ENCODE measurements at places on chromosomes 11 and 22.

DNA sequence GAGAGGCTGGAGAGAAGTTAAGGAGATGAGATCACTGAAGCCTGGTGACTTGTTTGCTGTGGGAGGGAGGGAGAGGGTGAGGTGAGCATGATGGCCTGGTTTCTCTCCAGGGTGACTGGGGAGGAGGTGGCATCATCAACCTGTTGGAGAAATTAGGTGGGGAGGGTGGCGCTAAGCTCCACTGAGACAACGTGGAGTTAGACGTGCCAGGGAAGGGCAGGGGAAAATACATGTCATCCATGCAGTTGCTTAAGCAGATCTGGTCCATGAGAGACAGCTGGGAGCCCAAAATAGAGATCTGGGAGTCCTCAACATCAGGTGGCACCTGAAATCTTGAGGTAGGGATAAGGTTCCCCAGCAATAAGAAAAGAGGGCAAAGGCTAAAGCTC is 9.3 kb upstream of the MAFF start:
- DNase-seq: no peak

- no peak for DNase-seq
These were observed 13.7 kb downstream of the PDHX start for GRCh38 chr11:34929794-34930763.

DNA sequence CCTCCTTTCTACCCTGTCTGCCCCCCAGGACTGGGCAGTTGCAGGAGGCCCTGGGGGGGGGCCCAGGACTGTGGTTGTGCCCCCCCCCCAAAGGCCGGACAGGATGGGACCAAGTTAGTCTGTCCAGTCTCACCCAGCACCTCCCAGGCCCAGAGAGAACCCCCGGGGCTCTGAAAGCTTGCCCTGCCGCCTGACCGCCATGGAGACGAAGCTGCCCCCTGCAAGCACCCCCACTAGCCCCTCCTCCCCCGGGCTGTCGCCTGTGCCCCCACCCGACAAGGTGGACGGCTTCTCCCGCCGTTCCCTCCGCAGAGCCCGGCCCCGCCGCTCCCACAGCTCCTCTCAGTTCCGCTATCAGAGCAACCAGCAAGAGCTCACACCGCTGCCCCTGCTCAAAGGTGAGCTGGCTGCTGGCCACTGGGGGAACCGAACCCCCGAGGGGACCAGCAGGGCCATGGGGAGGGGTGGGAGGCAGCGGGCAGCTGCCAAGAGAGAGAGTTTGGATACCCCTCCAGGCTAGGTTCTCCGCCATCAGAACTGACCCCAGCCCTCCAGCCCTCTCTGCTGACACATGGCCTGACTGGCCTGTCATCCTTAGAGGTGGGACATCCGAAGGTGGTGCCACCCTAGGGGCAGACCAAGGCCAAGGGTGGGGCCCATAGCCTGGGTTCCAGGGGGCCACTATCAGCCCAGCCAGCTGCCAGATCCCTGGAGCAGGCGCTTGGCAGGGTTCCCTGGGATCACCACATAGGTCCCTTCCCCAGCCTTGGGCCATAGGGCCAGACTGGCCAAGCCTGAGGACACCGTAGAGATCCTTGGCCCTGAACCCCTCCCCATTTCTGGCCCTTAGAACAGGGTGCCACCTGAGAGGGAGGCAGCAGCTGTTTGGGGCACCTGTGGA is 1.3 kb downstream of the PPP2R5B start:
- no peak for DNase-seq

DNA sequence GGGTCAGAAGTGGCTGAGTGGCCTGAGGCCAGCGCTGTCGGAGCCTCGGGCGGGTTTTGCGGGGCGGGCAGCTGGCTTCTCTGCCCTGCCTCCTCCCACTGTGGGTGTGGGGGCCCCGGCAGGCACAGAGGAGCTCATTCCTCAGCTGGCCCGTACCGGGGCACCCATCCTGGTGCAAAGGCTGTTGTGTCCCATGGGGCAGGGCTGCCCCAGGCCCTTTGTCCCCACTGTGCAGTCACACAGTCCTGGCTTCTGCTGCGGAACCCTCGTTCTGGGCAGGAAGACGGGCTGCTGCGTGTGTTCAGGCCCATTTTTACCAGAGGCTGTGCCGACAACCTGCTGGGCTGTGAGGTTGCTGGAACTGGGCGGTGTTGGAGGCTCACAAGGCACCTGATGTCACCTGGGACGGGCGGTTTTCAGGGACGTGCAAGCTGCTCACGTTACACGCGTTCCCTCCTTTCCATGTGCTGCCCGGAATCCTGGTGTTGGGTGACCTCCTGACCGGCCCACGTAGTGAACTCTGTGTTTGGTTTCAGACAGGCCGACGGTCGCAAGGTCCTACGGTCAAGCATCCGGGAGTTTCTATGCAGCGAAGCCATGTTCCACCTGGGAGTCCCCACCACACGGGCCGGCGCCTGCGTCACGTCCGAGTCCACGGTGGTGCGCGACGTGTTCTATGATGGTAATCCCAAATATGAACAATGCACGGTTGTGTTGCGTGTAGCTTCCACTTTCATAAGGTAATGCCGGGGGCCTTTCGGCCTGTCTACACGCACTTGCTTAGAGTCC is 5.2 kb downstream of the SELENOO start:
- DNase-seq: no peak

DNA sequence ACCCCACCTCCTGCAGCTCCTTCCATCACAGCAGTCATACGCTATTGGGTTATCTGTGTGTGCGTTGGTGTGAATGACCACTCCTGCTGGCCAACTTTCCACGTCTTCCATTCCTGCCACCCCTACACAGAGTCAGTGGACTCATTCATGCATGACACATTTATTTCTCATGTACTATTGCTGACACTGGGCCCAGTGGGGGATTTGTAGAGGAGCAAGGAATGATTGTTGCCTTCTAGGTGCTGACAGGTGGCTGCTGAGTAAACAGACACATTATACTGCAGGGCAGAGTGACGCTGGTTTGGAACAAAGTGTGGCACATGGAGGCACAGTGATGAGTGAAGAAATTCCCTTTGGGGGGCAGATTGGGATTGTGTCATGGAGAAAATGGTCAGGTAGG is 113.9 kb downstream of the CCDC81 start:
- DNase-seq: no peak

- DNase-seq: no peak
These were observed 690 bp downstream of the CKAP5 start for GRCh38 chr11:46845440-46845739.

DNA sequence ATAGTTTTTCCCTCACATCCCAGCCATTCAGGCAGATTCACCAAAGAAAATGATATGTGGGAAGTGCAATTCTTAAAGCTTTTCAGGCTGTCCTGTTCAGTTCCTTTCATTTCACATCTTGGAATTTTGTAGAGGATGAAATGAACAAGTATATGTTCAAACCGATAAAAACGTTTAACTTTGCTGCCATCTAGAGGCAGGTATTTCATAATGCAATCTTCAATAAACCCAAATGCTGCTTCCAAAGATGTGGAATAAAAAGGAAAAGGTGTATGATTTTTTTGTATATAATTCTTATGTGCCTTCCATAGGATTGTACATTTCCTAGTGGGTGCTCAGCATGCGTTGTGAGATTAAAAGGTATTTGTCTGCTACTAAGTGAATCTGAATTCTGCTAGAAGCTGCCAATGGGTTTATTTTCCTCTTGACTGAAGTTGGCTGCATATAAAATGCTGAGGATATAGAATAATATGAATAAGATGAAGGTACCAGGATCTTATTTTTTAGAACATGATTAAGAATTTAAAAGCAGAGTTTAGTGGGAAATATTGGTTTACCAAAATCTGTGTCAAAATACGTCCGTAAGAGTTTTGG is 199.3 kb downstream of the PGR start:
- DNase-seq: no peak

DNA sequence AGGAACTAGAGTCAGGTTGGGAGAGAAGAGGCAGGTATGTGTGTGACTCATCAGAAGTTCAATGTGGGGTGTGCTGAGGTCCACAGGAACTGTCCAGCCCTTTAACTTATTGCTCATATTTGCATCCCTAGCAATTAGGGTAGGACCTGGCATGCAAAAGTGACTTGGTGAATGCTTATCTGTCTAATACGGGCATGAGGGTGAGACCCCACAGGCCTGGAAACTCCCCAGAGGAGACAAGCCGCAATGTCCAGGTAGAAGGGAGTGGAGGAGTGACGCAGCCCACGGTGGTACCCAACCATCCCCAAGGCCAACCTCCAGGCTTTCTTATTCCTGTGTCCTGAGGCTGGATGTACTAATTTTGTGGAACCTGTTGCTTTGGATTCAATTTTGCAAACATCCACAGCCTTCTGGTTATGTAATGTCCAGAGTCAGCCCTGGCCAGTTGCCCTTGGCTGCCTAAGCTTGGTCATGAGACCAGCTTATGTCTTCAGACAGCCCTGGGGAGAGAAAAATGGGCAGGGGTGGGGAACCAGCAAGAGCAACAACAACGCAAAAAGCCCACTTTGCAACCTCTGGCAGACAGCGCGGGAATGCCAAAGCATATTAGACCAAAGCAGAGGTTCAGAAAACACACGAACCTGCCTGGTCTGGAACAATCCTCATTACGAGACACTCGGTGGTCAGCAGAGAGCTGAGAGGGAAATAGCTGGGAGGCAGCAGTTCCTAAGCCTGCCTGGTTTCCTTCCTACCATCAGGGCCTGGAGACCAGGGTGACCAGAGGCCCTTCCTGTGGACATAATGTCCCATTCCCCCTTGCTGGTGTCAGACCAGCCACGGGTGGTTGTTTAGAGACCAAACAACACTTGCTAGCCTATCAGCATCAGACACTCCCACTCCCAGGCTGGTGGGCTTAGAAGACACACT is 49.3 kb downstream of the TIMP3 start:
- DNase-seq: no peak

- no peak for DNase-seq
These were observed 60.6 kb downstream of the MICAL2 start for GRCh38 chr11:12170984-12171383.

- DNase-seq: no peak
These were observed 33.5 kb upstream of the FCHSD2 start for GRCh38 chr11:73175551-73176144.

DNA sequence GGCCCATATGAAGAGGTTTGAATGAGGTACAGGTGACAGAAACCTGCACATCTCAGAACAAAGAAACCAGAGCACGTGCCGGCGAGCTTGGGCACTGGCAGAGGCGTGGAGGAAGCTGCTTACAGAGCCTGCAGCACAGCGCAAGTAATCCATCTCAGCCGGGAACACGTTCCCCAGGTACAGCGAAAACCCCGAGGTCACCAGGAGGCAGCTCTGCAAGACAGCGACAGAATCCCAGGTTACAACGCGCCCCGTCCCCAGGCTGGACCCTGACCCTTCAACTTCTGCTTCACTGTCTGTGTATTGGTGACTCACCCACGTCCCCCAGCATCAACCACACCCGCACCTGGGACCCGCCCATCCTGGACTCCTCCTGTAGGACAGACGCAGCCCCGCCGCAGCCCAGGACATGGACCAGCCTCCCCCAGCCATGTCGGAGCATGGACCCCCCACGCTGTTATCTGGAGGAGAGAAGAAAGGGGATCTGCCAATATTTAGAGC is 2.2 kb downstream of the MLC1 start:
- DNase-seq: no peak

DNA sequence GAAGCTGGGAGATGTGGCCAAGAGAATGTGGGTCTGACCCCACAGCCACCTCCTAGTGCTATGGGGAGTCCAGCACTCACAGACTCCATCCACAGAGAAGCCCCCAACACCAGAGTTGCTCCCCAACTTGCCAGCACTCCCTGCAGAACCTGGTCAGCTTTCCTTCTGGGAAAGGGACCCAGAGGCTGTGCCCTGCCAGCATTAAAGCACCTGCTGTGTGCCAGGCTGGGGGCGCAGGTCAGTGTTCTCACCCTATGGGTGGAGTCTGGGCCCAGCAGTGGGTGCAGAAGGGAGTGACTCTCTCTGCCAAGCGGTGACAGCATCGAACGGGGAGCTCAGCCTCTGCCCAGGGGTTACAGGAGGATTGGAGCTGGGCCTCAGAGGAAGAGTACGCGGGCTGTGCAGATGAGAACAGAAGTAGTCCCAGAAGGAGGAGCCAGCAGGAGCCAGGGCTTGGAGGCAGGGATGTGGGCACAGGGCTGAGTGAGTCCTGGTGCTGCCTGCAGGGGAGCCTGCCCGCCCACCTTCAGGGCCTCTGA is 114.4 kb downstream of the MPPED1 start:
- no peak for DNase-seq

DNA sequence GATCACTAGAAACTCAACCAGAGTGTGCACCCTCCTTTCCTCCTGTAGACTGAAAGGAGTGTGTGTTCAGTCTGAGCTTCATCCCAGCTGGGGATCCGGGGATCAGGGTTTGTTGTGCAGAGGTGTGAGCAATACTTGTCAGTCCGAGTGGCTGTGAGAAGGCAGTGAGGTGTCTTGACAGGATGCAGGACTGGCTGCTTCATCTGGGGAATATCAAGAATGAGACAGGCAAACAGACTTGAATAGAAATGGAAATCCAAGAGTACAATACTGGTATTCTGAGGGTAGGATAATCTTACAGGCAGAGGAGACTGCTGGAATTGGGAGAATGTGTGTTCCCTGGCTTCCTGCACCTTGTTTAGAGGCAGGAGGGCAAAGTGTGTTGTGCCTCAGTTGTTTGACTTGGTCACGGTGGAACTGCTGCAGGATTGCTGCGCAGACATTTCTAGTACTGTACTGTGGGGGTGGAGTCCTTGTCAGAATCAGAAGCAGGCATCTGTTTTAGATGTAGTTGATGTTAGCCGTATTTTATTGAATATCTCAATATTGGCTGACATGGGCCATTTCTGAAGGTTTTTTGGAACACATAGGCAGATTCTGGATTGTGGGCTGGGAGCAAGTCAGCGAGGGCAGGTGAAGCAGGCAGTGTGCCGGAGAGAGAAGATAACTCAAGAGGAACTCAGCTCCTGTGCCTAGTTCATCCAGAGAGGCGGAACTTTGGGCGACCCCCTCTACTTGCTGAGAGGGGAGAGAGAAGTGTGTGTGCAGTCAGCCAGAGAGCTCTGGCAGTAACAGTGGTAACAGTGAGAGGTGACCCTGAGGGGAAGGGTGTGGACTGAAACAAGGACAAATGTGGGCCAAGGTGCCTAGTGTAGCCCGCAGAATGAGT is 27.1 kb upstream of the GRK2 start:
- no peak for DNase-seq

DNA sequence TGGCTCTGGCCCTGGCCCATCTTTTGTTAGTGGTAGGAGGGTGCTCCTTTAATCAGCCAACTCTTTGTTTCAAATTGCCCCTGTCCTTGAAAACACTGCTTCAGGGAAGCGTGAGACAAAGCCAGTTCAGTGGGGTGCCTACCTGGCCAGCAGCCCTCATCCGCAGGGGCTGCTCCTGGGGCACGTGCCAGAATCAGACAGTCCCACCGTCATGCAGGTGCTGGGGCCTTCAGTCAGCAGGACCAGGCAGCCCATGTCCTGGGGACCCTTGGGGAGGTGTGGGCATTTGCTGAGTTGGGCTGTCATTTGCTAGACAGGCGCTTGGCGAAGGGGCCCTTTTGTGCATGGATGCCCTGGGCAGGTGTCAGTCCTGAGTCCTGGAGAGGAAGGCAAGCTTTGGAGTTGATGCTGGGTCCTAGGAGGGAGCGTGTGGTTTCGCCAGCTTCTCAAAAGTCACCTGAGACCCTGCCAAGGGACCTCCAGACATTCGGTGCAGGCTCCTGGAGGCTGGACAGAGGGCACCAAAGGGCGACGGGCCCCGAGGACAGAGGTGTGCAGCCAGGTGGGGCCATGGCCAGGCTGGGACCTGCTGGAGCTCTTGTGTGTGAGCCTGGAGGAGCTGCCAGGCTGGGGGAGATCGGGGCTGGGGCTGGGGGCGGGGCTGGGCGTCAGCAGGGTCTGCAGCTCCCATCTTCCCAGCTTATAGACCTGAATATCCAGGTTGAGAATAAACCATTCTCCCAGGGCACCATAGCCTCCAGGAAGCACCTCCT is 15.0 kb upstream of the RTN4R start:
- no peak for DNase-seq

GRCh38 chr22:30824096-30824495 is 129.4 kb downstream of the OSBP2 start:
- no peak for DNase-seq

GRCh38 chr22:23837496-23837859 is 1.3 kb downstream of the DERL3 start:
- no peak for DNase-seq

Measured in stimulated activated CD4-positive, alpha-beta T cell treated with anti-CD3 and anti-CD28 coated beads, TNF-alpha, amount 100 ng/mL, for 4 hours (primary cell).